ENCODE measurements at places on chromosomes 6 and 20. TPM values are rescaled to one million over a fixed set of nuclear protein-coding genes. Genes with fewer than 3 reads are reported as not detected.

Gene COX4I2
- total RNA-seq = not detected

DNA sequence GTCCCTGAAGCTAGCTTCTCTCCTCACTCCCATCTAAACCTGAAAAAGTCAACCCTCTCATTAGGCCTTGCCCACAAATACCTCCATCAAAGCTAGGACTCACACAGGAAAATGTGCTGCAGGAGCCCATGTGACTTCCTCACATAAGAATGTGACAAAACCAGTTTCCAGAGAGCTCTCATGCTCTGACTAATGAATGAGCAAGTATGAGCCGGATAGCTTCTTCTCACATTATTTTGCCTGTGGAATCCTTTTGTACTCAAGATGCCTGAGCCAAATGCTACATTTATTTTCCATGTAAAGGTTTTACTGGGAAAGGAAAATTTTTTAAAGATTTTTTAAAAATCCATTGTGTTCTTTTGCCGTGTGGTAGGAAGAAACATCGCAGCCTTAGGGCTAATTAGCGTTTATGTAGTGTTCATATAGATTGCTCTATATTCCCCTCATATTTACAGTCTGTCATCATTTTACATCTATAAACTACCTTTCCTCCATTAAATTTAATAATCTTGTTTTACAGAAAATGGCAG, 68.6 kb upstream of the CCN6 start:
- DNase-seq = peak; percentile 62

- DNase-seq = no peak
These were observed 572.5 kb upstream of the JAG1 start for GRCh38 chr20:11246251-11246775.

DNA sequence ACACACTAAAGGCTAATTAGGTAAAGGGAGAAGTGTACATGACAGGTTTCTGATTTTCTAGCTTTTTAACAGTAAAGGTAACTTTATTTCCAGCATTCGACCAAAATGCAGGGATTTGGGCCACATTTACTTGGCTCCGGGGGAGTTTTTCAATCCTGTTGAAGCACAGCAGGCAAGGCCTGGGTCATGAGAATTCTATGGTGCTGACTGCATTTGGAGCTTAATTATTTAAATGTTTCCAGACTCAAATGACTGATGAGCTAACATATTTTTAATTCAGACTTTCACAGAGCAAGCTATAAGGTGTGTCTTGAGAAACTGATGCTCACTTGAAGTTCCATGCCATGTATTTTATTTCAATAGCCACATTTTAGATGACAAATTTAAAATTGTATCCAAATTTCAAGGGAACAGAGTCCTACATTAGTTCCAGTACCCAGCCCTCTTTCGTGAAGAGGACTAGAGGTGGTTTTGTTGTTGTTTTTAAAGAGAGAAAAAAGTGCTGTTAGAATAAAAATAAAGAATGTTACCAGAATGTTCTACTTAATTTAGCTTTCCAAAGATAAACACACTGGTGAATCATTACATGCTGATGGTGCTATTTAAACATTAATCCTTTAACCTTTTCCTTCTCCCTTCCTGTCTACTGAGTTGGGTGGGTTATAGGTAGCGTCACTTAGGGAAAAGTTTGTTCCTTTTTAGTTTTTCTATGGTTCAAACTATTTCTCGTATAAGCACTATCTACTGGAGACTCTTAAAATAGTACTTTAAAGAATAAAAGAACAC, 82.3 kb upstream of the PHACTR2 start:
- peak; percentile 32 for DNase-seq

Gene FLRT3
- 2.6 TPM for total RNA-seq

DNA sequence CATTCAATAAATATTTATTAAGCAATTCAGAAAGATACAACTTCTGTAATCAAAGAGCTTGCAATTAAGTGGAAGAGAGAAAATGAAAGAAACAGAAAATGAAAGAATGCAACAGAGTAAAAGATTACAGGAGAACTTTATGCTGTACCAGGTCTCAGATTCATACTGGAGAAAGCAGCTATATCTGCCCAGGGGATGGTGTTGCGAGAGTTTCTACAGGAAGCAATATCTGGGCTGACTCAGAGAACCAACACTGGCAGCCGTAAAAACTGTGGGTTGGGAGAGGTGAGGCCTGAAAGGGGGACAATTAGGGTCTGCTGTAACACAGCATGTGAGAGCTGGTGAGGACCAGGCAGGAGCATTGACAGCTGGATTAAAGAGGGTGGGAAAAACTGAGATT, 256.7 kb upstream of the TCF21 start:
- peak; percentile 68 for DNase-seq

Gene BHLHE23
- not detected for total RNA-seq

- DNase-seq = peak; percentile 82
These were observed 256.5 kb upstream of the RREB1 start for GRCh38 chr6:6851059-6851948.

GRCh38 chr6:71287038-71287437, 1.6 kb upstream of the OGFRL1 start:
- DNase-seq = peak; percentile 71

GRCh38 chr6:50816947-50817645, 1.6 kb upstream of the TFAP2B start:
- no peak for DNase-seq

Data from fibroblast of villous mesenchyme (primary cell).